ENCODE measurements at places on chromosomes 13 and 19.

GRCh38 chr13:110471156-110471832, 90.2 kb downstream of the RAB20 start:
- DNase-seq: no peak

DNA sequence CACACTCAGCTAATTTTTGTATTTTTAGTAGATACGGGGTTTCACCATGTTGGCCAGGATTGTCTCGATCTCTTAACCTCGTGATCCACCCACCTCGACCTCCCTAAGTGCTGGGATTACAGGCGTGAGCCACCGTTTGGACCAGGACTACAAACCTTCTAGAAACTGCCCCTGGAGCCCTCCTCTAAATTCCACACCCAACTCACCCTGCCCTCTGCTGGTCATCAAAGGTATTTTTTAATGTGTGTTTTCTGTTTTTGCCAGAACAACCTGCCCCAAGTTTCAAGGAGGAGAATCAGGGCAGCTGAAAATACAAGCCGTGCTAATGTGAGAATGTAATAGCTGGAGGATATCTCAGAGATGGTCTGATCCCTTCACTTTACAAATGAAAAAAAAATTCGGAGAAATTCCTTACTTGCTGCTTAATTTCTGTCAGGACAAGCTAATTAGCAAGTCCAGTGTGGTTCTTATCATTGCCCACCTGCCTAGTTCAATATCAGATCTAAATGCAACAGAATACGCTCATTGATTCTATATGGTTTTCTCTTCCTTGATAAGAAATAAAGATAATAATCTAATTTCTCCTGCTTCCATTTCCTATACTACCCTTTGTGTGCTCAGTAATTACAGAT, 4.1 kb downstream of the ATP8A2 start:
- DNase-seq: peak; percentile 34

DNA sequence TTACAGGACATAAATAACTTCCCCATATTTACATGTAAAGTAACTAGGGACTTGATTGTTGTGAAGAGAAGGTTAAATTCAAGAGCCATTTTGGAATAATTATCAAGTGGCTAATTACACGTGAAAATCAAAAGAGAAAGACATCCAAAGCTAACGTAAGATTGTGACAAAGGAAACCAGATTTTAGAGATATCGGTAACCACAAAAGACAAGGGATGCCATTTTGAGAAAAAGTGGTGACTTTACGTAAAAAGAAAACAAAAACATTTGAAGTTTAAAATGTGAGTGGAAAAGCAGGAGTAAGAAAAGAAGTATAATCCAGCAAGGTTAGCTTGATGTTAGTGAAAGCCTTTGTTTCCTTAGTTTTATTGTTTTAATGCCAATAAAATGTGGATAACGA, 10.9 kb upstream of the VWA8 start:
- DNase-seq: no peak

DNA sequence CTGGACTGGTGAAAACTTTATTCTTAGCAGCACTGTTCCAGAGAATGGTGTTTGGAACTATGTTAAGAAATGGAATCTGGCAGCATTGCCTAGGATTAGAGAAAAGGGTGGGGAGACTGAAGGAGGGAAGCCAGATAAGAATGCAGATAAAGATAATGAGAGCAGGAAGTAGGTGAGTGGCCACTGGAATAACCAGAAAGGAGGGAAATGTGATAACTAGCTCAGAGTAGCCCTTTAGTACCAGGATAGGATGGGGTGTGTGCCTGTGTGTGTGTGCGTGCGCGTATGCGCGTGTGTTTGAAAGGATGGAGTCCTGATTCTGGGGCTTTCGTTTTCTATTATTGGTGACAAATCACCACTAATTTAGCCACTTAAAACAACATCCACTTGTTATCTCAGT, 33.4 kb upstream of the FRY start:
- no peak for DNase-seq

DNA sequence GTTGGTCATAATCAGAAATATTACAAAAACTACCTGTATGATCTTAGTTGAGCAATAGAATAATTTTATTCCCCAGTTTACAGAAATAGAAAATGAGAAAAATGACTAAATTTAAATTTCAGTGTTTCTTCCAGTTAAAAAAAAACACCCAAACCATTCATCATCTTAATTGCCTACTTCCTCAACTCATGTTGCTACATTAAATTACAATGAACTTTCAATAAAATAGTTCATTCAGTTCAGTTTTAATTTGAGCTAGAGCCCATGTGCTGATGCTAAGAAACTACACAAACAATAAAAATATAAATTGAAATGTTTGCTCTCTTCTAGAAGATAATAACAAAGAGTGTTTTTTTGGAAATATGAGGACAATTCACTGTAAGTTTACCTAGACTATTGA, 820.4 kb downstream of the SLITRK6 start:
- no peak for DNase-seq

DNA sequence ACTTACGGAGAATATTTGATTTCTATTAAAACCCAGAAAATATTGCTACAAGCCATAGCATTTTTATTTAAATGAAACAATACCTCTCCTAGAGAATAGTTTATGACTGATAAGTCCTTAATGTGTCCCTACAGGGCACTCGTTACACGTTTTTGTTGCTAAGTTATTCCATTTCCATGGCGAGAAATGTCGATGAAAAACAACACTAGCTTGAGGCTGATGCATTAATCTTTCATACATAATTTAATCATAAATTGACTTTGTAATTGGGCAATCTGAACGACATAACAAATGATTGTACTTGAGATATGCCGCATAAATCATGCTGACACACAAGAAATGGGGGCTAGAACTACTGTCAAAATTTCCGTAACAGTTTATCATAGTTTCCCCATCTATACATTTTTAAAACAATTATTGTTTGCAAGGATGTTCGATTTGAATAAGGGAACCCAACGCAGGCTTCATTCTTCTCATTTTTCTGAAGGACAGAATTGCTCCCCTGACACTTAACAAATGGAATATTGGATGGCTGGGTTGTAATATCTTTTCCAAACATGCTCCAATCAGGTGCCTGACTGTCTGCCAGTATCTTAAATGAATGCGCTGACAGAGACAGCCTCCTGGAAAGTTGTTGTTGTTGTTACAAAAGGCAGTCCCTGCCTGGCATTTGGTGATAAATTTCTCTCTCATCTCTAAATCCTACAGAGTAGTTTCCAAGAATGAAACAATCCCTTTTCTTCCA, 61.9 kb downstream of the FLT1 start:
- no peak for DNase-seq
